ENCODE measurements at places on chromosomes 3 and 15.

GRCh38 chr3:127568586-127568985, 21.9 kb downstream of the TPRA1 start:
- DNase-seq = no peak

- DNase-seq = no peak
Observed at GRCh38 chr3:152858170-152858800, 23.4 kb downstream of the P2RY1 start.

DNA sequence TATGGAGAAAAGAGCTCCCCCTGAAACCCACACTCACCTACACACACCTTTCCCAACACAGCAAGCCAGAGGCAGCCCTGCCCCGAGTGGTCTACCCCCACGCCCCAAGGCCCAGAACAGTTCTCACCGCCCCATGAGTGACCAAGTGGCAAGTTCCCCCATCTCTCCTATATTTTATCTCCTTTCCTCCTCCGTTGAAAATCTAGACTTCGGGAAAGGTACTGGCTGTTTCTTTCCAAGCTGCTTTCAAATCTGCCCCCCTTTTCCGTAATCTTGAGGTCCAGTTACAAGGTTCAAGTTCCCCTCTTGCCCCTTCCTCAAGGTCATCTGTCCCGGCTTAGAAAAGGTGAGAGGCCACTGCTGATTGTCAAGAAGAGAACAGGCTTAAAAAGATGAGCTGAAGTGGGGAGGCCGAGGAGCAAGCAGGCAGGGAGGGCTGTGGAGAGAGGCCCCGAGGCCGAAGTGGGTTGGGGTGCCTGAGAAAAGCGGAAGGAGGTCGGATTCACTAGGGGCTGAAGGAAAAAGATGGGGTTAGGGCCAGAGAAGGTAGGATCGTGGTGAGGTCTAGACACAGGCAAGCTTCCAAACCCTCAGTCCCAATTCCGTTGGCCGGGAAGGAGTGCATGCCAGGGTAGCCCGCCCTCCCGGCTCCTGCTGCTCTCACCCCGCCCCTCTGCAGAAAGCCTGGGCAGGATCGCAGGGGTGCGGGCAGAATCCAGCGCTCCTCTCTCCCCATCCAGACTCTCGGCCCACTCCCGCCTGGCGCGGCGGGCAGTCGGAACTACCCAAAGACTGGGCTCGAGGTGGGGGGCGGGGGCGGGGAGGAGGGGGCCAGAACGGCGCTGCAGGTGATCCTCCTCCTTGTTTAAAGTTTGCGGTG, 1.7 kb downstream of the SEMA5B start:
- DNase-seq = peak; percentile 18

DNA sequence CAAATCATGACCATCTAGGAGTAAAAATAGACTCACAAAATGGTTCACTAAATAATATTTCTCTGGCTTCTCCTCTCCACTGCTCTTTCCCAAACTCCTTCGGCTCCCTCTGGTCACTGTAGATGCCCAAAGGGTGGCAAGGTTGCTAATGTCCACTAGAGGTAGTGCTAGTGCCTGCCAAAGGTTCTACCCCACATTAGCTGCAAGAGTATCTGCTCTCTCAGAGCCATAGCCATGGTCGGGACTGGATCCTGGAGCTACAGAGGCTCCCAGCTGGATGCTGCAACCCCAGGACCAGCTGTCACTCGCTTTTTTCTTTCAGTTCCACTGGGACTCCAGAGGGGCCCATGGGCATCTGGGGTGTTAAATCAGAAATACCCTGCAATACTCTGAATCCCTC, 8.5 kb downstream of the HTR3D start:
- DNase-seq = no peak

GRCh38 chr3:141235661-141236171, 4.1 kb downstream of the PXYLP1 start:
- no peak for DNase-seq

Data from memory B cell (primary cell).